ENCODE measurements at places on chromosomes 4 and X.

GRCh38 chr4:95585016-95585695 lies 36.4 kb upstream of the UNC5C start:
- peak; percentile 5 for DNase-seq

DNA sequence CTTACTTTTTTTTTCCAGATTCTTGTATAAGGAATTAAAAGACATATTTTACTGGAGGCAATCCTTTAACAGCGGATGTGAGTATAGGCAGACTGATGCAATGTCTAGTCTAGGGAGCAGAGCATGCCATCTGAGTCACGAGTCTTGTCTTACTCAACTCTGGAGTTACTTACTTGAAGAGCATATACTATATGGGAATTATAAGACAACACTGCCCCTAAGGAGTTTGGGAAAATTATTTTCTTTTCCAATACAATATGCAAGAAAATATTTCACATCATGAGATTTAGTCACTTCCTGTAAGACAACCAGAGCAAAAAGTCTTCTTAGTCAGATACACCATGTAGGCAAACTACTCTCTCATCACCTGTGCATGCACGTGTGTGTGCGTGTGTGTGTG lies 537.3 kb upstream of the FTHL17 start:
- peak; percentile 92 for DNase-seq

DNA sequence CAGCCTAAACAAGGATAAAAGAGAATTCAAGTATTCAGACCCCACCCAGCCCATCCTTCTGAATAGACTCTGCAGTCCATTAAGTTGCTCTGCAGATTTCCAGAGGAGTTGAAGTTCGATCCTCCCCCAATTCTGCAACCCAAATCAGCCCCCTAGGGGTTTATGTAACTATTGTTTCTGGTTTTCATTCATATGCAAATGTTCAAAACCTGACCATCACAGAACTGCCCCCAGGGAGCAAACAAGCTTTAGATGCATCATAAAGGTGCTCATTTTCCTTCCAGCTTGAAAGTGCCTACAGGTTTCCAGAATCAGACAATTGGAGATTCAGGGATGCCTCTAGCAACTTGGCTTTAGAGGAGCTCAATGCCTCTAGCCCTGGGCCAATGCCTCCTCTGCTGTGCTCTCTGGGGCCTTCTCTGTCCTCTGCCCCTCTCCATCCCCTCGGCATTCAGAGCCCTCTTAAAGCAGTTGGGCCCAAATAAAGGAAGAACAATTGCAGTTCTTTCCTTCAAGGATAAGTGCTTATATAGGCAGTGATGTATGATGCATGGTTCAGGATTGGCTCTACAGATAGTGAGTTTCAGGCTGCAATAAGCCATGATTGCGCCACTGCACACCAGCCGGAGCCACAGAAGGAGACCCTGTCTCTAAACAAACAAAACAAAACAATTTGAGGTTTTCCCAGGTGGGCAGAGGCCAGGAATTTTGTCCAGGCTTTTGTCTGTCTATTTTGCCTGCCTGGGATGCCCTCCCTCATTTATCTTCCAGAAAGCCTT lies 23.5 kb upstream of the SPINK2 start:
- no peak for DNase-seq

DNA sequence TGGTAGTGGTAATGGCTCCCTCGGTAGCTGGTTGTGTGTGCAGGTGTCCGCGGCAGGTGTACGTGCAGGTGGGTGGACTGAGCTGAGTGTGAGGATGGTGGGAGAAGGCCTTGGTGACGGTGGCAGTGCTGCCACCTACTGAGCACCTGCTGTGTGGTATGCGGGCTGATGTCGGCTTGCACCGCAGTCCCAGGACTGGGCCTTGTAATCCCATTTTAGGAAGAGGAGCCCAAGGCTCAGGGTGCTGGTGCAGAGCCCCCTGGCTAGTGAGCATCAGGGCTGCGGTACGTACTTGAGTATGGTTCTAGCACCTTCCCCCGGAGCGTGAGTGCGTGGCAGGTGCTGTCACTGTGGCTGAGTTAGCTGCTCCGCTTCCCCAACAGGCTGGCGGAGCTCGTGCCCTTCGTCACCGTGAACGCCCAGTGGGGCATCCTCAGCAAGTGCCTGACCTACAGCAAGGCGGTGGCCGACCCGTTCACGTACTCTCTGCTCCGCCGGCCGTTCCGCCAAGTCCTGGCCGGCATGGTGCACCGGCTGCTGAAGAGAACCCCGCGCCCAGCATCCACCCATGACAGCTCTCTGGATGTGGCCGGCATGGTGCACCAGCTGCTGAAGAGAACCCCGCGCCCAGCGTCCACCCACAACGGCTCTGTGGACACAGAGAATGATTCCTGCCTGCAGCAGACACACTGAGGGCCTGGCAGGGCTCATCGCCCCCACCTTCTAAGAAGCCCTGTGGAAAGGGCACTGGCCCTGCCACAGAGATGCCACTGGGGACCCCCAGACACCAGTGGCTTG lies 5.7 kb upstream of the CPZ start:
- no peak for DNase-seq

Measured in fibroblast of skin of right biceps (primary cell).